Activated T-cell treated with anti-CD3 and anti-CD28 coated beads for 24 hours (primary cell): ENCODE measurements at places on chromosomes 12 and 14.

- DNase-seq = no peak
These were observed 17.7 kb downstream of the FAM222A start for GRCh38 chr12:109731231-109731731.

GRCh38 chr12:58395470-58395869 is 454.1 kb downstream of the ATP23 start:
- no peak for DNase-seq

GRCh38 chr14:68331426-68331825 is 461.4 kb downstream of the ZFP36L1 start:
- DNase-seq = no peak

DNA sequence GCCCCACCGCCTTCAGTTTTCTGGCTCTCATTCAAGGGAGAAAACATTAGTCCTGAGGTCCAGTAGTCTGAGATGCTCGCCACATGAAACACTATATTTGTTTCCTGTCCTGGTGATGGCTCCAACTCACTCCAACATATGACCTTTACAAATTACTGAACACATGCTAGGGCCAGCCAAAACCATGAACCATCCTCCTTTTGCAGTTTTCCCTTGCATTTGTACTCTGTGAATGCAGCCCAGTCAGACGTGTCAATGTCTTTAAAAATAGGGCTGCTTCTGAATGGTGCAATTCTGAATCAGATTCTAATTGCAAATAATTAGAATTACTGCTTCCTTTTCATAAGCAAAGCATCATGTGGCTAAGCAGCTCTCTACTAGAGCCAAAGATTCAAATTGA is 36.0 kb downstream of the ADAMTS20 start:
- no peak for DNase-seq

- peak; percentile 4 for DNase-seq
These were observed 259.5 kb upstream of the E2F7 start for GRCh38 chr12:77324763-77325468.

- DNase-seq = no peak
These were observed 11.7 kb upstream of the OTOGL start for GRCh38 chr12:80087486-80088213.

DNA sequence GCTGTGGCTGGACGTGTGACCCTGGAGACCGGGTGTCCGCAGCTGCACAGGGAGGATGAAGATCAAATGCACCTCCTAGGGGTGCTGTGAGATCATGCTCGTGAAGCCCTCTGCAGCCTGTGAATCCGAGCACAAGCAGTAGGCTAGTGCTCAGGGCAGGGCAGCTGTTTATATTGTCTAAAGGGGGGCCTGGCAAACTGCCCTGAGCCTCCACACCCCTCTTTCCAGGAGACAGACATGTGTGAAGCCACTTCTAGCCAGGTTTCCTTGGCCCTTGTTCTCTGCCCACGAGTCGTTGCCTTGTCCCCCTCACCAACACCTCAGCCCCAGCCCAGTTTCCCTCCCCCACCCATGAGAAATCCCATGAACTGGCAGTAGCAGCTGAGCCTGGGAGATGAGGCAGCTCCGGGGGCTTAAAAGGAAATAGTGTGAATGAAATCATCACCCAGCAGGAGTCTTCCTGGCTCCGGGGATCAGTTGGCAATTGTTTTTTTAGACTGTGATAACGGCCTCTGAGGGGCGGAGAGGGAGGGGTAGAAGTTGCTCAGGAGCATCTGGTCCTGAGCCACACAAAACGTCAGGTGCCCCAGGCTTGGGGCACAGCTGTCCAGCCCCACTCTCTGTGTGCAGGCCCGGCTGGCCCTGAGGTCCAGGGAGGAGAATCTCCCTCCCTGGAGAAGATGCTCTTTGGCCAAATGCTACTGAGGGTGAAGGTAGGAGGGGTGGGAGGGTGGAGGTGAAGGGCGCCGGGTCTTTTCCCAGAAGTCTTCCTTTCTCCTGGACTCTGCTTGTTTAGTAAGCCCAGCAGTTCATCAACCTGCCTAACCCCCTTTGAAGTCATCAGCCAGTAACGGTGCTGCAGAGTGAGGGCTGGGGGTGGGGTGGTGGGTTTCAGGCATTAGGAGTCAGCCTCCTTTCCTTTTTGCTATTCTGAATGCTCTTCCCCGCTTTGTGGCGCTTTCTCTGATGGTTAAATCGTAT is 4.0 kb downstream of the FGF6 start:
- DNase-seq = no peak

GRCh38 chr12:82554529-82554928 is 132.2 kb upstream of the TMTC2 start:
- DNase-seq = no peak

GRCh38 chr14:30808576-30808975 is 65.8 kb upstream of the COCH start:
- DNase-seq = no peak

DNA sequence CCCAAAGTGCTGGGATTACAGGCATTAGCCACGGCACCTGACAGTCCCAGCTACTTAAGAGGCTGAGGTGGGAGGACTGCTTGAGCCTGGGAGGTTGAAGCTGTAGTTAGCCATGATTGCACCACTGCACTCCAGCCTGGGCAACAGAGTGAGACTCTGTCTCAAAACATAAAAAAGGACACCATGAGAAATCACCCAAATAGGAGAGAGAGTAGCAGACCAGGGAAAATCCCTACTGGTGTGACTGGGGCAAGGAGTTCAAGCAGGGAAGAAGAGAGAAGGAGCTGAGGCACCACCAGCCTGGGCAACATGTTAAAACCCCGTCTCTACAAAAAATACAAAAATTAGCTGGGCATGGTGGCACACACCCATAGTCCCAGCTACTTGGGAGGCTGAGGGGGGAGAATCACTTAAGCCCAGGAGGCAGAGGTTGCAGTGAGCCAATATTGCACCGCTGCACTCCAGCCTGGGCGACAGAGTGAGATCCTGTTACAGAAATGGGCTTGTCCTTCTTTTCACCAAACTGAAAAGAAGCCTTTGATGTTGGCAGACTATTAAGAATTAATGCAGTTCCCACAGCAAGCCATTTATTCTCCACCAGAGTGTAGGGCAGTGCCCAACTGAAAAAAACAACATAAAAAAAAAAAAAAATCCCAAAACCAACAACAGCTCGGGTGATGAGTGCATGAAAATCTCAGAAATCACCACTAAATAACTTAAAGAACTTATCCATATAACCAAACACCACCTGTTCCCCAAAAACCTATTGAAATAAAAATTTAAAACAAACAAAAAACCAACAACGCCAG is 4.5 kb upstream of the SRSF9 start:
- DNase-seq = no peak

GRCh38 chr14:106564058-106564643 is 1037.8 kb downstream of the TMEM121 start:
- peak; percentile 47 for DNase-seq

DNA sequence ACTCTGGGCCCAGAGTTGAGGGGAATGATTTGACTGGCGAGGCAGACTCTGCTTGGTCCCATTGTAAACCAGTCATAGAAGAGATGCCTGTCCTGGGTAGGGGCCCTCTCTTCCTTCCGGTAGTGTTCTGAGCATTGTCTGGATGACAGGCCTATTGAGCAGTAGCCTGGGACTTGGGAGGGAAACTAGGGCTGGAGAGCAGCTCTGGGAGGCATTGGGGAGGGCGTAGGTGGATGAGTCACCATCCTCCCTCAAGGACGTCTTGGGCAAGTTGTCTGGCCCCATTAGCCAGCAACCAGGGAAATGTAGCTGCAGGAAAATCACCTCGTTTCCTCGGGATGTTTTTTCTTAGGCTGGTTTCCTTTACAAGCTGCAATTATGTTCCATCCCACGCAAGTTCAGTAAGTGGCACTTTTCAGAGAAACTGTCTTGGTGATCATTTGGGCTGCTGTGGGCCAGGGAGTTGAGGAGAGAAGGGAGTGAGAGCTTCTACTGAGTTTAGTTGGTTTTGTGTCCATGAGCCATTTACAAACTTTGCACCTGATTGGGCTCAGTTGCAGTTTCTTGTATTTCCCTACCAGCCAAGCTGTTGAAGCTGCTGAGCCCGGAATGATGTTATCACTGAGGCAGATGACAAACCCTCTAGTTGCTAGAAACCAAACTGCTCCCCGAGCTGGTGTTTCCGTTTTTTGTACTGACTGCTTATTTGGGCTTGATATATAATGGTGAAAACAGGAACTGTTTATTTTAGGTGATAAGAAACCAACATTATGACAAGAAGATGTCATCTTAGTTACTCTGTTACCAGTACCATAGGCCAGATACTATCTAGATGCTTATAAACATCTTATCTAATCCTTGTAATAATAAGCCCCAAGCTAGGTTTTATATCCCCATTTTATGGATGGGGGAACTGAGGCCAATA is 147.6 kb downstream of the CHST11 start:
- DNase-seq = peak; percentile 28

DNA sequence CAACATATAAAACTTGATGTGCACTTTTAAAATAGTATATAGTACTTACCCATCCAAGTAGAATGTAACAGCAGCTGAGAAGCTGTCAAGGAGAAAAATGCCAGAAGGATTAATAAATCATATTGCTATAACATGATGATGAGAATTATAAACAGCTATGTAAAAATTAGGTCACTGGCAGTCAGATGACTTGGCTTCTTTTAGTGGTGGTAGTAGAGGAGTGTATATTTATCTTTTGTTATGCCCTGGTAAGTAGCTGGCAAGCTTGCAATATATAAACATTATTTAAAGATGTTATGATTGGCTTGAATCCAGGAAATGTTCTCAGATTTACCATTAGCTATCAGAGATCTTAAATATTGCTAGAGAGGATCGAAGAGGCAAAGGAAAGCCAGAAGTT is 471.0 kb upstream of the MGAT4C start:
- DNase-seq = no peak

- DNase-seq = no peak
These were observed 124.7 kb downstream of the ZNF664 start for GRCh38 chr12:124097701-124098100.

DNA sequence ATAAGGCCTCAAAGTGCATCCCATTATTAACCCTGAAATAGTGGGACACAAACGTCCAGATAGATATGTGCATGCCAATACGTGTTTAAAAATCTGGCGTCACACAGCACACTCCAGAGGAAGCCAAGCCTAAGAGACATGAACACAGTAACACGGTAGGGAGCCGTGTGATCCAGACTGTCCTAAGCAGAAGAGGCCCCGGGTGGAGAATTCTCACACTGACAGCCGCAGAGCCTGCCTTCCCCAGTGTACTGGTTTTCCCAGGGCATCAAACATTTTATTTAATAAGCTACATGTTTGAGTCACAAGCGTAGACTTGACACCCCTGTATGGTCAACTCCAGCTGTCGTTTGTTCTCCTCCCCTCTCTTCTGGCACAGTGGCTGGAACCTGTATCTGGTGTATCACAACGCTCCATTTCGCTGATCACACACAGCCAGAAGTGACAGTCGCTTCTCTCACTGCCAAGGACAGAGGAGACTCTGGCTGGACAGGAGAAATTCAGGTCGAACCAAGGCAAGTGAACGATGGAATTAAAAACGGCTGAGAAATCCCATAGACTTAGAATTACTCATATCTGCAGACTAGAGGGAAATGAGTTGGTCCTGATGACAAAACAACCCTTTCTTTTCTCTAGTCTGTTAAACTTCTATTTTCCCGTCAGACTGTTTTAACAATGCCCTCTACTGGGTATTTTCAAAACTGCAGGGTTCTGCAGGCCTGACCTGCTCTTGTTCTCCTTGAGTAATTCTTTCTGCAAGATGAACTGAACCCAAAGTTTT is 359.9 kb downstream of the RGS6 start:
- no peak for DNase-seq

DNA sequence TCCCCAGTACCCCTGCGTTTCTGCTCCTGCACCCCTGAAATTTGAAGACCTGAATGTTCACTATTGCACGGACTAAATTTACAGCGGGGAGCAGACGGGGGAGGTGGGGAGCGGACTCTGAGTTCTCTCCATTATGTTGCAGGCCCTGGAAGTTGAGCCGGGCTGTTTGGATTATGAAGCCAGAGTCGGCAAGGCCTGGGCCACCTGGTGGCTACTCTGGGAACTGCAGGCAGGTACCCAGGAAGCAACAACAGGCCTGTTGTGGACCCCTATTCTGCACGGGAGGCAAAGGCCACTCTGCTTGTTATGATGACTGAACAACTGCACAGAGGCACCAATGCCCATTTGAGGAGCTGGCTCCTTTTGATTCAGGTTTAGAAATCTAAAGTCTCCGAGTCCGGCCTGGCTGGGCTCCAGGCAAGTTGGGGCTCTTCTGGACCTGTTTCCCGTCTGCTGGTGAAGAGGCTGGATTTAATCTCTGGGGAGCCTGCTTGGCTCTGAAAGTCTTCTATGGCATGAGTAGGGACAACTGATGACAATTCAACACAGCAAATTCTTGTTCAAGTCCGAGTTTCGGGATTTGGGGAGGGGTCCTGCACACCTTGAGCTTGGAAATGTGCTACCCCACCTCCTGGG is 34.1 kb upstream of the FAM181A start:
- DNase-seq = peak; percentile 57

DNA sequence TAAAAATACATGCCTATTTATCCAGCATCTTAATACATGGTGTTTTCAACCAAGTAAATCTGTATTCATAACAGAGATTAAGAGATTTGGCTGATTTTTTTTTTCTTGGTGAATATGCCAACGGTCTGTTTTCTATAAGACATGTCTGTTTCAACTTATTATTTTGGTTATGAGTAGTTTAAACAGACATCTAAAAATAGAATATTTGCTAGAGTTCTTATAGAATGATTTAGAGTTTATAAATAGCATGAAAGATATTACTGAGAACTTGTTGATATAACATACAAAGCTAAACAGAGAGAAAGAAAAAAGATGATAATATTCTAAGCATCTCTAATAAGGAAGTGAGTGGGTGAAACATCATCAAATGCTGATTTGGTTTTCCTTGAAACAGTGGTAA is 199.9 kb downstream of the CCDC91 start:
- no peak for DNase-seq

DNA sequence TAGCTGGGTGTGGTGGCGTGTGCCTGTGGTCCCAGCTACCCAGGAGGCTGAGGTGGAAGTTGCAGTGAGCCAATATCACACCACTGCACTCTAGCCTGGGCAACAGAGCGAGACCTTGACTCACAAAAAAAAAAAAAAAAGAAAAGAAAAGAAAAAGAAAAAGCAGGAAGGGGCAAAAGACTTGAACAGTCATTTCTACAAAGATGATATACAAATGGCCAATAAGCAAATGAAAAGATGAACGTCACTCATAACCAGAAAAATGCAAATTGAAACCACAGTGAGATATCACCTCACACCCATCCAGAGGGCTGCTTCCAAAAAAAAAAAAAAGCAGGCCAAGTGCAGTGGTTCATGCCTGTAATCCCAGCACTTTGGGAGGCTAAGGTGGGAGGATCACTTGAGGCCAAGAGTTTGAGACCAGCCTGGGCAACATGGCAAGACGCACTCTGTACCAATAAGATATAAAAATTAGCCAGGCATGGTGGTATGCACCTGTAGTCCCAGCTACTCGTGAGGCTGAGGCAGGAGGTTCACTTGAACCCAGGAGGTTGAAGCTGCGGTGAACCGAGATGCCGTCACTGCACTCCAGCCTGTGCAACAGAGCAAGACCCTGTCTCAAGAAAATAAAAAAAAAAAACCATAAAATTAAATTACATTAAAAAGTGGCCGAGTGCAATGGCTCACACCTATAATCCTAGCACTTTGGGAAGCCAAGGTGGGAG is 20.5 kb downstream of the UBC start:
- DNase-seq = no peak

DNA sequence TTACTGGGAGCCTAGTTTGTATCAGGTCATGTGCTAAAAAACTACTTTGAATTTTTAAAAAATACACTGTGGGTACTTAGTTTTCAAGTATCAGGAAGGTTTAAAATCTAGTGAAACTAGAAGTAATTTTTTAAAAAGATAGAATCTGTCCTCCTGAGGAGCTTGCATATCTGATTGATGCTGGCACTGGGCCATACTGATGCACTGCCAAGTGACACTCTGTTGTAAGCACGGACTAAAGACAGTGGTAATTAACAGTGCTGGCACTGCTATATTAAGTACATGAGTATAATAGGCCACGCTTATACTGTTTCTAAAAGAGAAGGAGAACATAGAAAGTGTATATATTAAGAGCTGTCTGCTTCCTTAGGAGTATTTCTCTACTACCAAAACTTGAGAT is 10.0 kb upstream of the TBC1D30 start:
- no peak for DNase-seq
